ENCODE measurements at places on chromosomes 1 and 21.

- DNase-seq = no peak
Measured at GRCh38 chr1:23592209-23592892, 33.0 kb upstream of the ID3 start.

DNA sequence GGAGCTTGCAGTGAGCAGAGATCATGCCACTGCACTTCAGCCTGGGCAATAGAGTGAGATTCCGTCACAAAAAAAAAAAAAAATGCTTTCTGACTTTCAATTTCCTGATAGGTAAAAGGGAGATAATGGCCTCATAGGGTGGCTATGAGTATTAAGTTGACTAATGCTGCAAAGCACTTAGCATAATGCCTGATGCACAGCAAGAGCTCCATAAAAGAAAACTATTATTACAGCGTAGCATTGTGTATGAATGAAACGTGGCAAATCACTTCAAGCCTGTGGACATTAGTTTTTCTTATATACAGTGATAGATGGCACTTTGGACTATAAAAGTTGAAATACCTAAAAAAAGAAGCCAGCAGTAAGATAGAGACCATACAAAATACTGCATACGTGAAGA, 16.8 kb downstream of the FNDC7 start:
- no peak for DNase-seq

DNA sequence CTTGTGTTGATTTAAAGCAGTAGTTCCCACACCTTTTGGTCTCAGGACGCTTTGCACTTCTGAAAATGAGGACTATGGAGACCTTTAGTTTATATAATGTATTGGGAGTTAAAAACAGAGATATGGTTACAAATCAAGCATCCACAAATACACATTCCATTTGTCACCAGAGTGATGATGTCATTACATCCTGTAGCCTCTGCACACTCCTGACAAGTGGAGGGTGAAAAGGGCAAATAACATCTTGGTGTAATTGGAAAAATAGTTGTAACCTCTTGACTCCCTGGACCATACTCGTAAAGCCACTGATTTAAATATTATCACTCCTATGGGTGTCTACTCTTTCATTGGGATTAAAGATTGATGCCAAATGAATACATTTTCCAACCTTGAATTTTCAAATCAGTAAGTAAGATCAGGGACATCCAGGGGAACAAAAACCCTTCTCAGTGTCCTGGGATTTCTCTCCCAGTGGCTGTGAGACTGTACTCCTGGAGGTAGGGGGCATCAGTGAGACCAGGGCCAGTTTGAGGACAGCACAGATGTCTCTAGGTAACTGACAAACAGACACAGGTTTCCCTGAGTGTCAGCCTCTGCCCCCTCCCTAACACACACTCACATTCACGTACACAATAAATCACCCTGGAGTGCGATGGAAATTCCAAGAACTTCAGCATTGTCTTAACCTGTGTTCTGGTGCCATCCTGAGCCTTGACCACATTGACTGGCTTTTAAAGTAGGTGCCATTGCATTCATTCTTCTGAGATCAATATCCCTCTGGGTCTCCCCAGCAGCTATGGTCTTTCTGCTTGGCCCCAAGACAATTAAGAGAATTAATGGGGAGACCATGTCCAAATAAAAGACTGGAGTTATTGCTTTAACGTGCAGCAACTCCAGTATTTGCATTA, 63.0 kb downstream of the NR5A2 start:
- DNase-seq = peak; percentile 25

GRCh38 chr21:33058957-33059356, 11.0 kb upstream of the OLIG1 start:
- DNase-seq = no peak

GRCh38 chr1:65904681-65905083, 112.0 kb downstream of the PDE4B start:
- no peak for DNase-seq

DNA sequence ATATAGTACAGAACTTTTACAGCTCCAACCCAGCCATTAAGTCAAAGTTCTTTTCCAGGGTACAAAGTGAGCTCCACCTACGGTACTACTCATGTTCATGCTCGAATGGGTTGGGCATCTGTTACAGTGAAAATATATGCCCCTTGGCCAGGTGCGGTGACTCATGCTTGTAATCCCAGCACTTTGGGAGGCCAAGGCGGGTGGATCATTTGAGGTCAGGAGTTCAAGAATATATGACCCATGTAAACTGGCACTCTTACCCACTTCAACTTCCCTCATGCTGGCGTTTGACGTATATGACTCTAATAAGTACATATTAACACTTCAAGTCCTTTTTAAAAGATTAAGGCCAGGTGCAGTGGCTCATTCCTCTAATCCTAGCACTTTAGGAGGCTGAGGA, 71.3 kb upstream of the PKN2 start:
- DNase-seq = no peak

- no peak for DNase-seq
Measured at GRCh38 chr1:65371544-65371943, 48.9 kb upstream of the LEPR start.

DNA sequence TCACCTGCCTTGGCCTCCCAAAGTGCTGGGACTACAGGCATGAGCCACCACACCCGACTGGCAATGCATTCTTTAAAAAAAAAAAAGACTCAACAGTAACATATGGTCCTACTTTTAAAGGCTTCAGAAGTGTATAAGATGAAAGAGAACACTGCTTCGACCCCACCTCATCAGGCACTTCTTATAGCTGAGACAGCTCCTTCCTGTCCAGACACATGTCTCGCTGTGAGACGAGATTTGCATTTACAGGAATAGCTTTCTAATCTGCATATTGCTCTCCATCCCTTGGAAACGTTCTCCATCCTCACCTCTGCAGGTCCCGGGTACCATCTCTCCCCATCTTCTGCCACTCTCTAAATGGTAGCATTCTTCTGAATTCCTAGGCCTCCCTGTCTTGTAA, 6.7 kb downstream of the AZIN2 start:
- DNase-seq = no peak

GRCh38 chr1:168438626-168439025, 105.2 kb downstream of the XCL2 start:
- no peak for DNase-seq

GRCh38 chr1:240008298-240008697, 83.4 kb upstream of the FMN2 start:
- no peak for DNase-seq

- no peak for DNase-seq
Measured at GRCh38 chr1:157115429-157115838, 15.8 kb upstream of the ETV3L start.

DNA sequence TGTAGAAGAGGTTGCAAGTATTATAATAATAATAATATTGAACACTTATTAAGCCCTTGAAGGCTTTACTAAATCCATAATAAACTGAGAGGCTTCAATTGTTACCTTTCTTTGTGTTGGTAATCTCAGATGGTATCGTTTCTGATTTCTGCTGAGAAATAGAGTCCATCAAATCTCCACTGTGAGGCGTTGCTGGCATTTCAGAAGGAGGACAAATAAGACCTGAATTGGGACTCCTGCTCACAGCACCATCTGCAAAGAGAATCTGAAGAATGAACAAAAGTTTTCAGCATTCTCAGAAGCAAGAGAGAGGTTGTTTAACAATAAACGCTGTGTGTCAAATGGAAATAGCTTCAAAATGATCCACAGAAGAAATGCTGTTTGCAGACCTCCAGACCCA, 93.7 kb downstream of the WDR3 start:
- no peak for DNase-seq

DNA sequence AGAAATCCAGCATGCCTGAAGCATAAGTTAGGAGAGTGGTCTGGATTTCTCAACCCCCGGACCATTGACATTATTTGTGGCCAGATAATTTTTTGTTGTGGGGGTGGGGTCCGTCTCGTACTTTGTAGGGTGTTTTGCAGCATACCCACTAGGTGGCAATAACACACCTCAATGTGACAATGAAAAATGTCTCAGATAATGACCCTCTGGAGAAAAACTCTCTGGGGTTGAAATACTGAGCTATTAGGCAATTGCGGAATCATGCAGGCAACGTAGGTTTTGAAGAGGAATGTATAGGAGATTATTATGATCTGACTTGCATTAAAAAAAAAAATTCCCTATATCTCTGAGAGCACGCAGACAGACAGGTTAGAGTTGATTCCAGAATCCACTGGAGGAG, 25.3 kb upstream of the RRP15 start:
- DNase-seq = peak; percentile 35

DNA sequence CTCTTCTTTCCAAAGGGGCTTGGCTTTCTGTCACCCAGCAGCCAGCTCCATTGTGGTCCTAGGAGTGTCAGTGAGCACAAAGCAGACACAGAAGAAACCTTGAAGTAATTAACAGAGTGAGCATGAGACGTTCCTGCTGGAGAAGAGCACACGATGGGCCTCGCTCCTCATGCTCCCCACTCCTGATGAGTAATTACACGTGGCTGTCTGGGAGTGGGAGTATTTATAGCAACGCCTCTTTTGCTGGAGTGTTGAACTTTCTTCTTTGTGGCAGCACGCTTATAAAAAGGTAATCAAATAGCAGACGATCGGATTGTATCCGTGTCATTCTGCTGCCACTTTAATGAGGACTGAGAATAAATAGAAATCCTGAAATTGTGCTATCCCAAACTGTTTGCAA, 185.8 kb downstream of the CAMTA1 start:
- no peak for DNase-seq

DNA sequence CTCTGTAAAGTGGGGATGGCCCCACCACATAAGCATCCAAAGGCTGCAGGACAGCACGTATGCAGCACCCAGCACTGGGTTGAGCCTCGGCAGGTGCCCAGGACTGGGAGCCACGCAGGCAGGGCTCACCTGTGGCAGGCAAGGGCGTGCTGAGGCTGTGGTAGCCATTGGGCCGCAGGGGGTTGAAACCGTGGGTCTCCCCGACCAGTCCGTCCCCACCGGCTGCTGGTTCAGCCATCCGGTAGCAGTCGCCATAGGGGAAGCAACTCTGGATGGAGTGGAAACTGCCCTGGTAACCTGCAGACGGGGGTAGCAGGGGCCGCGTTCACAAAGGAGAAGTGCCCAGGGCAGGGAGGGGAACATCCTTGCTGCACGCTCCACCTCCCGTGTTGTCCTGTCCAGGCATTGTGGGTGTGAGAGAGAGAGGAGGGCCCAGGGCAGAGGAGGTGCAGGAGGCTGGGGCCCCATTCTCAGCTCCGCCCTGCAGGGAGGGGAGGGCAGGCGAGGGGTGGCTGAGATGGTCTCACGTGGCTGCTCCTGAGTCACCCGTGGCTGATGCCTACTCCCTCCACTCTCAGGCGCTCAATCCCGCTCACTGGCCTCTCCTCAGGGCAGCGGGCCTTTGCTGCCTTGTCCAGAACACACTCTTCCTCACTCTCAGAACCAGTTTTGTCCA, 49.9 kb downstream of the DMRTB1 start:
- no peak for DNase-seq

- no peak for DNase-seq
Measured at GRCh38 chr1:12333036-12333785, 103.4 kb downstream of the VPS13D start.

- no peak for DNase-seq
Measured at GRCh38 chr1:107413951-107414350, 273.1 kb downstream of the NTNG1 start.

DNA sequence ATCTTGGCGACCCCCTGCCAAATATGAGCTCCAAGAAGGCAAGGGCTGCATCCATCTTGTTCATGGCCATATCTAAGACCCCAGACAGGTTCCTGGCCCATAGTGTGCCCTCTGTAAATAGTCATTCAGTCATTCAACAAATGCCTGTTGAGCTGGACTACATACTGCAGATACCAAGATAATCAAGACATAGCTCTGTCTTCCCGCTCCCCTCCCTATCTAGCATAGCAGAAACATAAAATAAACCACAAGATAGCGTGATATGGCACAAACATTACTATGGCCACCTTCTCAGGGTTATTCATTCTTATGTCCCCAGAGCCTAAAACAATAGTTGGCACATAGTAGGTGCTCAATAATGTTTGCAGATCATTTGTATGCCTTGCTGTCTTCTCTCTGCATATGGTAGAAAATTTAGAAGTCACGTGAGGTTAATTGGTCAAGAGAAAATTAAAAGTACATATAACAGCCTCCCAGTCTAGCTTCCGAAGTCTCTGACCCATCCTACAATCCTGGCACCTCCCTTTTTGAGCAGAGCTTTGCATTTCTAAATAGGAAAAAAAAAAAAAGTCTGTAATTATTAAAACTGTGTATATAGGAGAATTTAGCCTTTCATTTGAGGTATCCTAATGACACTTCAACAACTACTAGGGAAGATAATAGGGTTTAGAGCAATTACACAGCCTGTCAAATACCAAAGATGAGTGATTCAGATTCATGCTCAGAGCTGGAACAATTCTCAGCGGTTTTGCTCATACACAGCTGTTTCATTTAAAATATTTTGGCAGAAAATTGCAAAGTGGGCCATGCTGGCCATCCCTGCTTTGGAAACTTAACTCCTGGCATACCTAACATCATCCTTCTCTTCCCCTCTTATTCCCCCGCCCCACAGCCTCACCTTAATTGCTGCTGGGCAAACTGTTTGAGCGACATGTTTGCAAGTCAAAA, 219.0 kb downstream of the KAZN start:
- DNase-seq = no peak

DNA sequence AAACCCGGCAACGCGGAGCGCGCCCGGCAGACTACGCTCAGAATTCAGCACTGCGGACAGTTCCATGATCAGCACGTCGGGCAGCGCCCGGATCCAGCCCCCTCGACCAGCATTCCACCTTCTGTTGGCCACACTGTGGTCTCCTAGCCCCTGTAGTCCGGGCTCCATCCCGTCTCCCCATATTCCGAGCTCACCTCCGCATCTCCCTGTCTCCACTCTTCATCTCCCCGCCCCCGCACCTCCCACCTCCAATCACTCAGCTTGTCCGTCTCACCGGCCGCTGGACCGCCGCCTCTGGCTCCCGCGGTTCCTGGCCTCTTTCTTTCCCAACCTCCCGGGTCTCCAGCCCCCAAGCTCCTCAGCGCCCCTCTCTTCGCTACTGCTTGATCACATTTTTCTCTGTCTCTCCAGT, 500 bp downstream of the EPHA10 start:
- DNase-seq = no peak

- no peak for DNase-seq
Measured at GRCh38 chr1:67977756-67978155, 72.7 kb downstream of the DIRAS3 start.
